Stimulated activated CD8-positive, alpha-beta memory T cell treated with anti-CD3 and anti-CD28 coated beads, Interleukin-2, amount 100 ng/mL, for 48 hours (primary cell): ENCODE measurements at places on chromosomes 2 and 18.
A peak's percentile ranks its signal among the peaks of the same experiment; 100 is the strongest.

DNA sequence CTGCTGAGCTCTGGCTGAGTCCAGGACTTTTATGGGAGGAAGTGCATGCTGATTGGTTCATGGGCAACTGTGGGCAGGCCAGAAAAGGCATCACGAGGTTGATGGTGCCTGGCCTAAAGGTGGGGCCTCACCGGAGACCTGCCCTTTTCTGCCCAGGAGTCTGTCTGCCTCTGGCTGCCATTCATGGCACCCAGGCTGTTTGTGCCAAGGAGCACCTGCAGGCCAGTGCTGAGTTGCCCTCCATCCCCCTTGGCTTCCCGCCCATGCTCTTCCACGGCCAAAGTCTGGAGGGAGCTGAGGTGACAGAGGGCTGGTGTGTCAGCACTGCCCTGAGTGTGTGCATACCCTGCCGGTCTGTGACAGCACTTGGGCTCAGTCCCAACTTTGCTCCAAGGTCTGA, 123.2 kb downstream of the PTH2R start:
- no peak for DNase-seq

DNA sequence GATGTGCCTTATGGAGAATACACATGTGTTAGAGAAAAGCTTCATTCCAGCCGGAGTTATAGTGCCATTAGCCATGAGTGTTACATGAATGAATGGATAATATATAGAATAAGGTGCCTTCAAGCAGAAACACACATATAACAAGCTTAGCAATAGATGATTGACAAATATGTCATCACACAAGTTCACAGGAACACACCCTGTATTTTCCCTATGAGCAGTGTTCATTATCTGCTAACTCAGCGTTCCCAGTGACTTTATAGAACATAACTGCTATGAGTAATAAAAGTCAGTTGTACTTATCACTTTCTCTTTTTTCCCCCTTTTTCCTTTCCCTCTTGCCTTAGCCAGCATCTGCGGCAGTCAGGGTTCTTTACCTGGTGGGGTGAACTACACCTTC, 65.1 kb downstream of the TIMM21 start:
- DNase-seq, result no peak

DNA sequence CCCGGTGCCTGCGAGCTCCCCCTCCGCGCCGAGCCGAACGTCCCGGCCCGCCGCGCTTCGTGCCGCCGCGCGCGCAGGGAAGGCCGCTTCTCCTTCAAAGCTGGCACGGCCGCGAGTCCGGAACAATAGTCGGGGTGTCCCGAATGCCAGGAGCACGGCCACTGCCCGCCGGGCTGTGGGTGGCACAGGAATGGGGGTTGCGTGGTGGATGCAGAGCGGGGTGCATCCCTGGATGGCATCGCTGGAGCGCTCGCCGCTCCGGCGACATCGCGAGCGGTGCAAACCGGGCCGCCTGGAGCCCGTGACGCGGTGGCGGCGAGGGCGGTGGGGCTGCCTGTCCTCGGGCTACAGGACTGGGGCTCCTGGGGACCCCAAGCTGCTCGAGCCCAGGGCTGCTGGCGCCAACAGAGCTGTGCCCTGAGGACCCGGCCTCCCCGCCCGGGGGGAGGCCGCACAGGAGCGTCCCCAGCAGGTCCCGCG, 1.1 kb upstream of the SATB2 start:
- no peak for DNase-seq

DNA sequence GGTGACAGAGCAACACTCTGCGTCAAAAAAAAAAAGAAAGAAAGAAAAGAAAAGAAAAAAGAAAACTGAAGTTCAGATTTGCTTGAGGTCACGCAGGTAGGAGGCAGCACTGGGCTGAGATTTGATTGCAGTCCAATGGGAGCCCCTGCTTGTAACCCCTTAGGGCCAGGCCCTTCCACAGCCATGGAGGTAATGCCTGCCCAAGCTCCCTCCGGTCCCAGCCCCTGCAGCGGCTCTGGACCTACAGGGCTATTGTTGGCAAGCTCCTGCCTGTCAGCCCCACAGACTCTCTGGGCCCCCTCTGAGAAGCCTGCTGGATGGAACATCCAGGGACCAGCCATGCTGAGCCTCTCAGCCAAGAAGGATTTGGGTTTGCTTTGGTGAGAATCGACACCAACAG, 12.2 kb downstream of the ZFP36L2 start:
- DNase-seq, result no peak

DNA sequence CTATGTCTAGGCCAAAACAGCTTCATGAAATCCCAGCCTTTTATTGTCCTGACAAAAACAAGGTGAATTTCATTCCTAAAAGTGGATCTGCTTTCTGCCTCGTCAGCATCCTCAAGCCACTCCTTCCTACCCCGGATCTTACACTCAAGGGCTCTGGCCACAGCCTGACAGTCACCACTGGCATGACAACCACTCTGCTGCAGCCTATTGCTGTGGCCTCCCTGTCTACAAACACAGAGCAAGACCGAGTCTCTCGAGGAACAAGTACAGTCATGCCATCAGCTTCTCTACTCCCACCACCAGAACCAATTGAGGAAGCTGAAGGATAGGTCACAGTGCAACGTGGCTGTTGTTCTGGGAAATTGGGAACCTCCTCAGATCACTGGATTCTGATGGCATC, 106.1 kb downstream of the ICA1L start:
- no peak for DNase-seq

DNA sequence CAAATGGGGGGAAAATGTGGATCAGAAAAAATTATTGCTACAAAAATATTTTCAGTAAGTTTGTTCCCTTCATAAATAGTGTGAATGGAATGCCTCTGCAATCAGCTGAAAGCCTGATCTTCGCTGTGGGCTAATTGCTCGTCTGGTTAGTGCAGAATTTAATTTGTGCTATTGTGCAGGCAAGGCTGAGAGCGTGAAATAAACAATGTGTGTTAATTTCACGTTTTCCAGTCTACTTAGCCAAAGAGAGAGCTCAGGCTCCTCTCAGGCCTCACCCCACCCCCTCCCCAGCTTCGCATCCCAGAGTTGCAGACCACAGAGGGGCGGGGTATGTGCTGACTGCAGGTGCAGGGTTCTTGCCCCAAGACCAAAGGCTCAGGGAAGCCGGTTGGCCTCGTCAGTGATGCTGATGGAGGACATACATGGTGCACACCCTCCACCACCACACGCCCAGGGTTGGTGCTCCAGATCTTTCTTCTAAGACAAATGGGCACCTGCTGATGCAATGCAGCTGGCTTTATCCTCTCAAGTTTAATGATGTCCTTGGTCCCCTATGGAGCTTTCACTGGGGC, 302.6 kb upstream of the SLC14A2 start:
- no peak for DNase-seq

GRCh38 chr2:65608916-65609315, 176.5 kb upstream of the SPRED2 start:
- DNase-seq, result no peak

GRCh38 chr18:59328683-59329082, 10.2 kb upstream of the CPLX4 start:
- DNase-seq, result no peak

DNA sequence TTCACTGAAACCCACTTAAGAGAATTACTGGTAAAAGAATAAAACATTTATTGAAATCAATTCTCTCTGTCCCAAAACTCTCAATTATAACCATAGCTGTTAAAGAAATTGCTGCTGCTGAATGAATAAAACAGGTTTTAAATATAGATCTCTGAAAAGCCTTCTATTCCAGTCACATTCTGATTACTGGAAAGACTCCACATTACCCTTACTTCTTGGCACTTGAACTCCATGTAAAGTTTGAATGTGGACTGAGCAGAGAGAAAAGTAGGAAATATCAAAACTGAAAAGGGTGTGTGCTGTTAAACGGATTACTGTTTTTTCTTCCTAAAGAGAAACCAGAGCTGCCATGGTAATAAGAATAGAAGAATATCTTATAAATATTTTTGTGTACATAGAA, 655.3 kb upstream of the SETBP1 start:
- no peak for DNase-seq

- no peak for DNase-seq
These were observed 32.6 kb downstream of the FASTKD2 start for GRCh38 chr2:206798000-206798399.

- DNase-seq, result peak; percentile 26
These were observed 856.1 kb upstream of the ID2 start for GRCh38 chr2:7825591-7826312.

- DNase-seq, result no peak
These were observed 1.2 kb downstream of the ACMSD start for GRCh38 chr2:134839649-134840048.

- no peak for DNase-seq
These were observed 297.1 kb upstream of the SESTD1 start for GRCh38 chr2:179561702-179562101.

DNA sequence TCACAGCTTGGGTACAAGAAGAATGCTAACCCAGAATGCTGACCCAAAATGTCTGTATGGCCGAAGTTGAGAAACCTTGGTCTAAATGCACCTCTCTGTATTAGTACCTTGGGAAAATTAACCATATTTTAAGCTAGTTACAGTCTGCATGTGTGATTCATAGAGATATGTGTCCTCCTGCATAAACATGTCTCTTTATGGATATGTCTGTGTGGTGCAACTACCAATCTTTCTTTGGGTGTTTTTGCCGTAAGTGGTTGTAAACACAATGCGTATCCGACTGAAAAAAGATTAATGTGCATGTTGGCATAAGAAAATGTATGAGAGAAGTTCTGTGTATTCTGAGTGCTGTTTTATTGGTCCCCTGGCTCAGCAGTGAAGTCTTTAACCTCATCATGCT, 54.2 kb upstream of the GAREM2 start:
- DNase-seq, result no peak

GRCh38 chr18:45653090-45653489, 37.8 kb downstream of the SLC14A2 start:
- no peak for DNase-seq

DNA sequence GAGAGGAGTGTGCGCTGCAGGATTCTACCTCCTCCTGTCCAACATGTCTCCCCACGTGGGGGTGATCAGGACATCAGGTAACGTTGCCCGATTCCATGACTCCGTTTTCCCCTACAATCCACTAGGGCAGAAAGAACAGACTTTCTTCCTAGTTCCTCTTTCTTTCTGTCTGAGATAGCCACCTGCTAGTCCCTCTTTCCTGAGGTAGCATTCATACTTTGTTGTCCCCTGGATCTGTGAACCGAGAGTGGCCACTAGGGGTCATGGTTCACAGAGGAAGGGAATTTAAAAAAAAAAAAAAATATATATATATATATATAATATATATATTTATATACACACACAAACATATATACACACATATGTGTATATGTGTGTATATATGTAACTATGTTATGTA, 210.0 kb upstream of the ZNF521 start:
- DNase-seq, result no peak

- no peak for DNase-seq
These were observed 781 bp upstream of the SLC5A6 start for GRCh38 chr2:27212626-27213471.

GRCh38 chr18:44795241-44795640, 114.6 kb downstream of the SETBP1 start:
- no peak for DNase-seq

GRCh38 chr2:235194351-235194750, 242.5 kb downstream of the SH3BP4 start:
- no peak for DNase-seq

GRCh38 chr2:118638453-118638852, 209.0 kb downstream of the EN1 start:
- DNase-seq, result no peak

- no peak for DNase-seq
These were observed 108.1 kb downstream of the XRCC5 start for GRCh38 chr2:216216951-216217903.

DNA sequence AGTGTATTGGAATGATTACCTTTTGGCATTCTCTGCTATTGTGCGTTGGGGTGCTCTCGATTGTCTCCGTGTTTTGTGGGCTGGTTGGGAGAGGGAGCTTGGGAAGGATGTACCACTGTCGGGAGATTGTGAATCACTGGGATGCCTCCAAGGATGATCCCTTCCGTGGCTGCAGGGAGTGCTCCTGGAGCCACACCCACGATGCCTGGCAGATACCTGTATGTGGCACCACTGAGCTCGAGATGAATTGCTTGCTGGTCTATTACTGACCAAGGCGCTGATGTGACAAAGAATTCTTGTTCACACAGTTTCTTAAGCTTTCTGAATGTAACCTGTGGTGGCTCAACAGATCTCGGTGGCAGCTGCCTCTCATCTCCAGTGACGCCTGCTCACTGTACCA, 159.7 kb upstream of the LHCGR start:
- DNase-seq, result no peak

GRCh38 chr2:42191285-42192009, 22.3 kb downstream of the EML4 start:
- no peak for DNase-seq

DNA sequence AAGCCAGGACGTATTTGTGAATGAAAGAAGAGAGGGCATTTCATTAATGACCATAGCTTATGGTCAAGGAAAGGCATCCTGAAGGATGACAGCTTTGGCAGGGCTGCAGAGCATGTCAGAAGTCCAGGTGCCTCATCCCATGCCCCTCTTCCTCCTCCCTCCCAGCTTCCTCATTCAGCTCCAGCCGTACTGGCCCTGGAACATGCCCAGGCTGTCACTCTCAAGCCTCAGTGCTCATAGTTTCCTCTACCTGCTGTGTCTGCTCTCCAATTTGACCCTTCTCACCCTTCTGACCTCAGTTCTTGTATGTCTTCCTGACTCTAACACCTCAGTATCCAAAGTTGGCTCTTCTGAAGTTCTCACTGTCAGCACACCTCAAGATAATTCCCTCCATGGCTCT, 695.8 kb upstream of the HS6ST1 start:
- DNase-seq, result no peak

DNA sequence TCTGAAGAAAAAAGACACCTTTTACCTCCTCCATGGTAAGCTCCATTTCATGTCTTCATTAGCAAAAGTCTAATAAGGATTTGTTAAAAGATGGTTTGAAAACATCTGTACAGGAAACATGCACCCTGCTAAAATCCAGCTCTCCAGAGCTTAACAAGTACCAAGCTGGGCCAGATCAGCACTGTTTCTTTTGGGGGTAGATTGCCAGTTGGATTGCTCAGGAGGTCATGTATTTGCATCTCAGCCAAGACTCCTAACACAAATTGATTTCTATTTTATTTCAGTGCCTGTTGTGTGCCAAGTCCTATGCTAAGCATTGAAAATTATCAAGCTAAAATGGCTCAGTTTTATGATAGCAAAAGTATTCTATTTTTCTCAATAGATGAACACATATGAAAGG, 3.4 kb upstream of the TMEM182 start:
- DNase-seq, result no peak

- DNase-seq, result no peak
These were observed 59.0 kb upstream of the LAPTM4A start for GRCh38 chr2:20110383-20110782.

DNA sequence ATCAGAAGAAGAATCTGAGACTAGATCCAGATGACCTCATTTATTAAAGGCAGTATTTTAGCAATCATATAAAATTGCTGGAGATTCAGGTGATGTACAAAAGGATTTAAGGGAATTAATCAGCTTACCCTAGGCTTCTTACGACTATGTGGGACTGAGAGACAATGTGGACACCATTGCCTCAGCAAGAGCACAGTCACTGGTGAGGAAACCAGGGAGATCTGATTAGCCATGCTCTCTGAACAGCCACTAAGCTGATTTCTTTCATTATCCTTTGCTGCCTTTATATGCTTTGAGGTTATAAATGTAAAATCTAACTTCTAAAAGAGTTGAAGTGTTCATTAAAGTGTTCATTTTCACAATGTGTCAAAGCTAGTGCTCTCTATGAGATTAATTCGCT, 22.7 kb upstream of the GULP1 start:
- DNase-seq, result no peak
